GM10248 (cell line): ENCODE measurements at places on chromosomes 2 and 18.

GRCh38 chr2:10382354-10383061 is 65.6 kb downstream of the ODC1 start:
- no peak for DNase-seq

DNA sequence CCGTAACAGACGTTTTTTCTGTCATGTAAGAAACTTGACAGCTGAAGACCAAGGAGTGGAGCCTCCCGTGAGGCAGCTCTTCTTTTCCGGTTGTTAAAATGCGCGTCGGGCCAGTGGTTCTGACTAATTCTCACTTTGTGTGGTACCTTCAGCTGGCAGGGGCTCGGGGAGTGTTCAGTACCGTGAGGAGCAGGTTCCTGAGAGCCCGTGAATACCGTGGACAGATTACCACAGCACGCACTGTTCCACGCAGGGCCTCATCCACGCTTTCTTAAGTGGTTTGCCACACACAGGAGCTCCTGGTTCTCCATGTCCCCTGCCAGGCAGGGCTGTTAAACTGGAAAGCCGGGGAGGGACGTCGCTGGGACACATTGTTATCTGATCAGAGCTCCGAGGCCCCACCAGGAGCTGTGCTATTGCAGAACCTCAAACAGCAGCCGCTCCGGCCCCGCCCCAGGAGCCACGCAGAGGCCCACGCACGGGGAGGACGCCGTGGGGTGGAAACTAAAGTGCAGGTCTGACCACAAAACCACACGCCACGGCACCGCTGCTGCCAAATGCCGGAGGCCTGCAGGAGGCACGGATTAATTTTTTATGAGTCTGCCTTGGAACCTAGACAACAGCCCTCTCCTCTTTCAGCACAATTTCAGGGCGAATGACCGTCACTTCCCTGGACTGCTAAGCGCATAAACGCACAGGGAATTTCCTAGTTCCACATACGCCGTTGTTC is 43.3 kb downstream of the NFATC1 start:
- no peak for DNase-seq

DNA sequence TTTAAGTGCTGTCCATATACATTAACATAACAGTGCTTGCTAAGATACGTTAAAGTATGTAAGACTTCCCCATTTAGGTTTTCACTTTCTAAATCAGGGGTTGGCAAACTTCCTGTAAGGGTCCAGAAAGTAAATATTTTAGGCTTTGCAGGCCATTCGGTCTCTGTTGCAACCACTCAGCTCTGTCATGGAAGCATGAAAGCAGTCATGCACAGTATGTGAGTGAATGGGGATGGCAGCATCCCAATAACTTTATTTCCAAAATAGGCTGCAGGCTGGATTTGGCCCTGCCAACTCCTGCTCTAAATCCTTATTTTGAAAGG is 128.7 kb downstream of the PLA2R1 start:
- peak; percentile 22 for DNase-seq

GRCh38 chr2:118774458-118775133 is 72.9 kb downstream of the EN1 start:
- DNase-seq: peak; percentile 22

- peak; percentile 55 for DNase-seq
Observed at GRCh38 chr2:23824777-23825212, 102.1 kb downstream of the ATAD2B start.

- no peak for DNase-seq
Observed at GRCh38 chr2:123540291-123540690, 484.8 kb upstream of the CNTNAP5 start.

DNA sequence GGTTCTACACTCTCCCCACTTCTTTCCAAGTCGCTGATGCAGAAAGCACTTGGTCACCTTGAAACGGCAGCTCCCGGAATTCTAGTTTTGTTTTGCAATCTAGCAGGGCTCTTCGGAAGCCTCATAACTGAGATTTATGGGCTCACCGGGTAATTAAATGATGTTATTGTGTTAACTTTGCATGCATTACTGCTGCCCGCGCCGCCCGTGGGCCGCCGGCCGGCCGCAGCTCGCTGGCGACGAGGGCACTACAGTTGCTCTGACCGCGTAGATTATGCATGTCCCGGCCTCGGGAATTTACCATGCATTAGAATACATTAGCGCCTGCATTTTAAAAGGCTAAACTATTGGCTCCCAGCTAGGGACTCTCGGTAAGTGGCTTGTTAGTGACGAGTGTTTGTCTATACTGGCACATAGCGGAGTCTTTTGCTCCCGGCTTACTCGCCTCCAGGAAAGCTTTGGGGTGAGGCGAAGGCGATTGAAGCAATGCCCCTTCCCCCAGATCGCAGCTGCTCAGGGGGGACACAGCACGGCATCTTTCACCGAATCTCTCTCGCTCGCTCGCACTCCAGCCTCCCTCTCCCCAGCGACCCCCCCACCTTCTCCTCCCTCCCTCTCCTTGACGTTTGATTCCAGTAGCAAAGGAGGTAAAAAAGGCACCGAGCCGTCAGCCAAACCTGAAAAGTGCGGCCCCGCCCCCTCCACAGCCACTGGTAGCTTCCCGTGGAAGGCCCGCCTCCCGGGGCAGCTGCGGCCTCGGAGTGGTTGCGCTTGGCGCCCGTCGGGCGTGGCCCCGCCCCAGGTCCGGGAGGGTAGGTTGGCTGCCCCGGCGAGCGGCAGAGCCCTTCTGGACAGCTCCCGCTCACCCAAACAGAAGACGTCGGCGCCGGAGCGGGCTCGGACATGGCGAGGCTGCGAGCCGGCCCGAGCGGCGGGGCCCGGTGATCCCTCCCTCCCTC is at the start of gene ONECUT2:
TSS of gene ONECUT2 (plus strand) at position 839 of the 959 bp plus-strand sequence. CDS start 343 bp downstream, outside the sequence.
- peak; percentile 76 for DNase-seq

GRCh38 chr2:100606726-100607343 is 44.0 kb downstream of the PDCL3 start:
- peak; percentile 67 for DNase-seq

DNA sequence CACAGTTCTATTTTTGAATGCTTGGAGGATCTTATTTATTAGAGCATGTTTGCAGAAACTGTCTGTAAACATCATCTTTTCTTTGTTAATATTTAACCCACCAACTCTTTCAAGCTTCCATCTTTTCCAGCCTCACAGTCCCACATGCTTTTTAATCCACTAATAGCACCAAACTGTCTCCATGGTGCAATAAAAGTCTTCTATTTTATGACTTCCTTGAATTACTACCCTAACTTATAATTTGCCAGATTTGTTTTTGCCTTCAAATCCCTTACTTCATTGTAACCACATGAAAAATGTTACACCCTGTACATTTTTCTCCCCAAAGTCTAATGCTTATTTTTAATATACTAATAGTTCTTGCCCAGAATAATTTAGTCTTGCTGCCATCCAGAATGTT is 792.6 kb downstream of the PLCL1 start:
- DNase-seq: no peak

DNA sequence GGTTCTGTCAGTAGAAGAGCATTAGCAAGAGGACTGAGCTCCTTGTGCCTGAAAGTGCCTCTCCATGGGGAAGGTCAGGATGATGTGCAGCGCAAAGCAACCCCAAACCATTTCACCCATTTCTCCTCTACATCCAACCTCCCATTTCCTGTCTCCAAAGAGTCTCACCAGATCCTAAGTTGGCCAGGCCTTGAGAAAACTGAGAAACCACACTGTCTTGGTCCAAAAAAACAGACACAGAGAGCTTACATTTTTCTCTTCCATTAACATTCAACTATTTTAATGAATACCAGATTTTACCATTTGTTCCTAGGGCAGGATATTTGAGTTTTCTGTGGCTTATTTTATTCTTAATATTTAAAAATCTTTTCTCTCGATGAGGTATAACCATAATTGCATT is 195.0 kb downstream of the EPHA4 start:
- no peak for DNase-seq

- no peak for DNase-seq
Observed at GRCh38 chr2:191006297-191006696, 7.7 kb downstream of the STAT1 start.

DNA sequence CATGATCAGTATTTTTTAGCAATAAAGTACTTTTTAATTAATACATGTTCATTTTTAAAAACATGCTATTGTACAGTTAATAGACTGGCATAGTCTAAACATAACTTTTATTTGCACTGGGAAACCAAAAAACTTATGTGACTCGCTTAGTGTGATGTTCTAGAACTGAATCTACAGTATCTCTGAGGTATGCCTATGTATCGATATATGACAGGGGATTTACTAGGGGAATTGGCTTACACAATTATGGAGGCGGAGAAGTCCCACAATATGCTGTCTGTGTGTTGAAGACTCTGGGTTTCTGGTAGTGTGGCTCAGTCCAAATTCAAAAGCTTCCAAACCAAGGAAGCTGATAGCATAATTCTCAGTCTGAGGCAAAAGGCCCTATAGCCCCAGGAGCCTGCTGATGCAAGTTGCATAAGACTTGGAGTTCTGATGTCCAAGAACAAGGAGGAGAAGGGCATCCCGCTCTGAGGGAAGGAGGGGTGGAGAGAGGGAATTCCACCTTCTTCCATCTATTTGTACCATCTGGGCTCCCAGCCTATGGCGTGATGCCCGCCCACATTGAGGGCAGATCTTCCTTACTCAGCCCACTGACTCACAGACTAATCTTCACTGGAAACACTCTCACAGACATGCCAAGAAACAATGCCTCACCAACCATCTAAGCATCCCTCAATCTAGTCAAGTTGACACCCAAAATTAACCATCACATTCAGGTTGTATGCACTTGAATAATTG is 27.5 kb downstream of the ZNF638 start:
- DNase-seq: no peak

GRCh38 chr2:101473911-101474701 is 806 bp downstream of the RFX8 start:
- no peak for DNase-seq

DNA sequence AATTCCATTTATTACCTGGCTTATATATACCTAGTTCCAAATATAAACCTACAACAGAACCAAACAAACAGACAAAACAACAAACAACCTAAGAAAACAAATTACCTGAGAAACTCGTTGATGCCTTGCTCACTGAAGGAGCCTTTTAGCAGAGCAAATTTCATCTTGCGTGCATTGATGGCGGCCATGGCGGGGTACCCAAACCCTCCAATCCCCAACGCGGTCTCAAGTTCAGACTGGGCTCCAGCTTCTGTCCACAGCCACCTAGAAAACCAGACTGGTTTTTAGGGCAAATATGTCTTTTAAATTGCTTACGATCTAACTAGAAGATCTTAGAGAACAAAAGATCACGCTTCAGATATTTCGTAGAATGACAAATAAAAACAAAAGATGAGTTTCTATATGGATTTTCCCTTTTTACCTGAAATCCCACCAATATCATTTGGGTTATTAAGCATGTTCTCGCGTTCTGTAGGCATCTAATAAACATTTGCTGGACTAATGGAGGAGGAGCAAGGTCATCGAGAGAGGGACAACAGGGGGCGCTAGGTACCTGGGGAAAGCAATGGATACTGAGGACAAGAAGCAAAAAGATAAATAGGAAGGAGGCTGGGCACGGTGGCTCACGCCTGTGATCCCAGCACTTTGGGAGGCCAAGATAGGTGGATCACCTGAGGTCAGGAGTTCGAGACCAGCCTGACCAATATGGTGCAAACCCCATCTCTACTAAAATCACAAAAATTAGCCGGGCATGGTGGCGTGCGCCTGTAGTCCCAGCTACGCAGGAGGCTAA is 25.2 kb downstream of the PDIA6 start:
- peak; percentile 30 for DNase-seq

DNA sequence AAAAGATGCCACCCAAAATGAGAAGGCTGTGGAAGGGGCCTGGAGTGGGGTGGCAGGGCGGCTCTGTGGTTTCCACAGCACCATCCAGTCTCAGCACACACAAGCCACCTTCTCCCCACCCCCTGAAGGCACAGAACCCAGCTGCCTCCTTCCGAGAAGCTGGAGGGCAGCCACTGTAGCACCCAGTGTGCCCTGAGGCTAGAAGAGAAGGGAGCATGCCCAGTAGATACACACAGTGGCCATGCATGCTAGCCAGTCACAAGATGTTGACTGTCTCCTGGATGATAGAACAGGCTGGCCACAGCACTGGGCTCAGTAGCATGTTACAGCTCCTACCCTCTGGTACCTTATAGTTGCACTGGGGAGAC is 148.9 kb upstream of the EPAS1 start:
- DNase-seq: no peak

GRCh38 chr2:168635065-168635577 is 167.3 kb upstream of the NOSTRIN start:
- DNase-seq: no peak

GRCh38 chr2:64485961-64486360 is 32.0 kb downstream of the LGALSL start:
- no peak for DNase-seq

DNA sequence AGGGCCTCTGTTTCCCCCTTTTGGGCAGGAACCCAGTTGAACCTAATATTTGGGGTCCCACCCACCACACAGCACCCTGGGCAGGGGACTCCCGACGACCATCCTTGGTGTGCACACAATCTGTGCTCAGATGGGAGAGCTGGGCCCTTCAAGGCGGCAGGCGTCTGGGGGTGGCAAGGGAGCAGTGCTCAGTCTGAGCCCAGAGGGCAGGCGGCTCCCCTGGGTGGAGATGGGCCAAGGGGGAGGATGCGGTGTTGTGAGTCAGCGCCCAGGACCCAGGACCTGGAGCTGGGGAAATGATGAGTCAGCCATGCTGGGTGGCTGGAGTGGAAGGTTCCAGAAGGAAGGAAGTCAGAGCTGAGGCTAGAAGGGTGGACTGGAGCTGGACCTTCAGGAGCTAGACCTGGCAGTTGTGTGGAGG is 3.8 kb downstream of the PROM2 start:
- no peak for DNase-seq

DNA sequence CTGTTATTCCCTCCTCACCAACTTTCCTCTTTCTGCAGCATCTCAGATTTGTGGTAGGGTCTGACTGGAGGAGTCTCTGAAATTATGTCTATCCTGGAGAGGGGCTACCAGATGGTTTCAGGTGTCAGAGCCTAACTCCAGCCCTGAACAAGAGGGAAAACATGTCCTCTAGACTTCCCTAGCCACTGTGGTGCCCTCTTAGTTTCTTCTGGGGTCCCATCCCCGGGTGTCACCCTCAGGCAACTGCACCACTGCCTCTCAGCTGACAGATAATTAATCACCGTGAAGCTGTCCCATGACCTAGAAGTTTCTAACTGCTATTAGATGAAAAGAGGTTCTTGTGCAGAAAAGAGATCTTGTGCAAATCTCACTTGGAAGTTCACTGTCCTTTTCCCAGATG is 95.1 kb upstream of the CELF4 start:
- no peak for DNase-seq

- DNase-seq: no peak
Observed at GRCh38 chr18:75879196-75879595, 451.7 kb upstream of the SMIM21 start.

GRCh38 chr2:132929786-132930185 is 259.8 kb upstream of the LYPD1 start:
- DNase-seq: no peak
